ENCODE measurements at places on chromosomes 11 and 22.

GRCh38 chr11:81112718-81113117, 1620.9 kb downstream of the FAM181B start:
- no peak for DNase-seq

- no peak for DNase-seq
Measured at GRCh38 chr11:102932678-102933077, 22.9 kb downstream of the MMP13 start.

- no peak for DNase-seq
Measured at GRCh38 chr22:30861688-30862552, 106.7 kb downstream of the MORC2 start.

DNA sequence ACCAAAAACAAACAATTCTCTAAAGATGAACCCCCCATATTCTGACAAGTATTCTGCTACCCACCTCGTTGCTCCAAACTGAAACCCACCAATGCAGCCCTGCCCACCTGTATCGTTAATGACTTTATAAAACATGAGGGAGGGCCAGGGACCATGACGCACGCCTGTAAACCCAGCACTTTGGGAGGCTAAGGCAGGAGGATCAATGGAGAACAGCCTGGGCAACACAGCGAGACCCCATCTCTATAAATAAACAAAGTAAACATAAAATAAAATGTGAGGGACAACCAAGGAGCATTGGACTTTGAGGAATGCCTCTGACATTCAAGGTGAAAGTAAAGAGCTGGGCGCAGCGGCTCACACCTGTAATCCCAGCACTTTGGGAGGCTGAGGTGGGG, 39.8 kb upstream of the ATXN10 start:
- DNase-seq, result no peak

DNA sequence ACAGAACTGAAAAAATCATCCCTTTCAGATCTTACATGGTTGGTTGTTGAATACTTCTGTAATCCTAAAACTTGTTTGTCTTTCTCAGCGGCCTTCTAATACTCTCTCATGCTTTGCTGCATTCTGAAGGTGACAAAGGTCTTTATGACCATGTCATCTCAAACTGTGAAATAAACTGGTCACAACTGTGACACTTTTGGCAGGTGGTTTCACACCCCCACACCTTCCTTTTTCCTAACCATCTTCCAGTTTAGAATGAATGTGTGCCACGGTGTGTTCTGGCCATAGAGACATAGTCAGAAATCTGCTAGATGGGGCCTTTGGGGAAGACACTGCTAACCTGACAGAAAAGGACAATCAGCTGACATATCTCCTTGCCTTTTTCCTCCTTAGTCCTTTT, 14.7 kb upstream of the RFPL3 start:
- DNase-seq, result no peak

DNA sequence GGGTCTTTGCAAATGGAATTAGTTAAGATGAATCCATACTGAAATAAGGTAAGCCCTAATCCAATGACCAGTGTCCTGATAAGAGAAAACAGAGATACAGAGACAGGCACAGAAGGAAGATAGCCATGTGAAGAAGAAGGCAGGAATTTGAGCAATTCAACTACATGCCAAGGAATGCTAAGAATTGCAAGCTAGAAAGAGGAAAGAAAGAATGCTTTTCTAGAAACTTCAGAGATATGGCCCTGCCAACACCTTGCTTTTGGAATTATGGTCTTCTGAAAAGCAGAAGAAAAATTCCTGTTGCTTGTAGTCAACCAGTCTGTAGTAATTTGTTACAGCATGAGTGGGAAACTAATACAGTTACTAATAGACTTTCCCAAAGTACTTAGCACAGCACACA, 111.3 kb downstream of the SLC17A6 start:
- no peak for DNase-seq

GRCh38 chr11:65880844-65881421, 1.3 kb downstream of the CTSW start:
- peak; percentile 20 for DNase-seq

Measured in left ventricle myocardium superior (tissue), 1 donor.